ENCODE measurements at places on chromosomes 4 and X.

- no peak for DNase-seq
Observed at GRCh38 chr4:181431006-181431405, 812.2 kb upstream of the TENM3 start.

GRCh38 chr4:4260185-4260751 is 12.2 kb upstream of the TMEM128 start:
- peak; percentile 43 for DNase-seq

- DNase-seq = no peak
Observed at GRCh38 chr4:85808864-85809263, 333.9 kb downstream of the ARHGAP24 start.

GRCh38 chr4:104531390-104531789 is 36.7 kb upstream of the CXXC4 start:
- DNase-seq = peak; percentile 1

GRCh38 chr4:88396681-88397080 is 18.0 kb downstream of the HERC6 start:
- DNase-seq = no peak

DNA sequence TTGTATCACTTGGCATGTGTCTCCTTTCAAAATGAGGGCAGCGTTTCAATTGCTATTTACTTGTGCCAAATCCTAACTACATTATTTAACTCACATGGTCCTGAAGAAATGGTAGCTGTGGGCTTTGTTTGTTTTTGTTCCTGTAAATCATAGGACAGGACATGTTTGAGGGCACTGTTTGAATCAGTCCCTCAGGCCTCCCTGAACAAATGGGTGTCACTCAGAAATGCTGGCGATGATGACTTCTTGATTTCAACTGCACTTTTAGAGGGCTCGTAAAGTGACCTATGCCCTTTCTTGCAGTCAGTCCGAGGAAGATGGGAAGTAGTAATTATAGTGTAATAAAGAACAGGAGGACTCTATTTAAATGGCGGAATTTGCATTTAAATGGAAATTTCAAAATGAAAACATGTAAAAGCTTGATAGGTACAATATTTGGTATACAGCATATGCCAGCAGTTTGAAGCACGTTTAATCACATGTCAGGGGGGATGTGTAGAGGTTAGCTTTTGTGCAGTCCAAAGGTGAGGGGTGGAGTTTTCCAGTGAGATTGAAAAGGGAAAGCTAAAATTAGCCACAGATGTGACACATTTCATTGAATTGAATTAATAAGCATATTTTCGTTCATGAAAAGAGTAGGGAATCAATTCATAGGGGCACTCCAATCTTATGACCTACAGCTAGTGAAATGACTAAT is 1958.7 kb upstream of the IGFBP7 start:
- no peak for DNase-seq

DNA sequence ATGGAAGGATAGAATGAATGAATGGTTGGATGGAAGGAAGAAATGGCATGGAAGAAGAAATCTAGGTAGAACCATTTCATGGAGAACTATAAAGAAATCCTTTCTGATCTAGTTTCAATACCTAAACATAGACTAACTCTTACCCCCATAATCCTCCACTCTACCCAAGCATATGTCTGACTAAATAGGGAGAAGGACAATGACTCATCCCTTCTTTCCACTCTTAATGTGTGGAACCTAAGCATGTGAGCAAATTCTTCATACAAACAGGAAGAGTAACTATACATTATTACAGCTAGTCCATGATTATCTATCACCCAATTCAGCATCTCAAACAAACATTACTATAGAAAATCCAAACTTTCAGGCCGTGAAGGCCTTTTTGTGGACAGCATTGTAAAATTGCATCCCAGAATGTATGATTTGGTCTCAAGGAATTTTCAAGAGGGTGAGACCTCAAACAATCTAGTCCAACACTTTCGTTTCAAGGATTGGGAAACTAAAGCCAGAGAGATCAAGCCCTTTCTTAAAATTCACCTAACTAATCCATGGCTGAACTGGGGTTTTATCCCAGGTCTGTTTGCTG is 11.2 kb downstream of the C1QTNF7 start:
- peak; percentile 55 for DNase-seq

- DNase-seq = peak; percentile 65
Observed at GRCh38 chr4:32148111-32148666, 1428.0 kb downstream of the PCDH7 start.

GRCh38 chr4:9984621-9985020 is 36.7 kb downstream of the SLC2A9 start:
- no peak for DNase-seq

- no peak for DNase-seq
Observed at GRCh38 chrX:48509619-48510018, 827 bp downstream of the PORCN start.

- DNase-seq = no peak
Observed at GRCh38 chr4:189499696-189500095, 441.0 kb upstream of the FRG1 start.

DNA sequence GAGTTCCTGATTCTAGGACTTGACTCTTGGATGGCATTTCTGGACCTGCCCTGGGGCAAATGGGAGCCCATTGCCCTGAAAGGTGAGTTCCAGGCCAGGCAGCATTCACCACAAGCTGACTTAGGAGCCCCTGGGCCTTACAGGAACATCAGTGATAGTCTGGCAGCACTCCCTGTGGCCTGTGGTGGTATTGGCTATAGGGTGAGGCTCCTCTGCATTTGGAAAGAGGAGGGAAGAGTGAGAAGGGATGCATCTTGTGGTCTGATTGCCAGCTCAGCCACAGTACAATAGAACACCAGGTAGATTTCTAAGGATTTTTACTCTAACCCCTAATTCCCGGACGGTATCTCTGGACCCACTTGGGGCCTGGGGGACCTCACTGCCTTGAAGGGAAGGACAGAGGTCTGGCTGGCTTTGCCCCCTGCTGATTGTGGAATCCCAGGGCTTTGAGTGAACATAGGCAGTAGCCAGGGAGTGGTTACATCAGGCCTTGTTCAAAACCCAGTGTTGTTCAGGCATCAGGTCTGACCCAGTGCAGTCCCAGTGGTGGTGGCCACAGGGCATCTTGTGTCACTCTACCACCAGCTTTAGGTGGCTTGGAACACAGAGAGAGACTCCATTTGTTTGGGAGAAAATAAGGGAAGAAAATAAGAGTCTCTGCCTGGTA is 32.9 kb downstream of the MAGED4 start:
- DNase-seq = no peak

GRCh38 chr4:83276299-83277040 is 8.1 kb downstream of the COQ2 start:
- no peak for DNase-seq

- DNase-seq = no peak
Observed at GRCh38 chr4:30838331-30838730, 118.2 kb downstream of the PCDH7 start.

- no peak for DNase-seq
Observed at GRCh38 chrX:9788911-9789310, 2.7 kb downstream of the SHROOM2 start.

GRCh38 chrX:64536736-64537135 is 141.5 kb upstream of the MTMR8 start:
- no peak for DNase-seq

DNA sequence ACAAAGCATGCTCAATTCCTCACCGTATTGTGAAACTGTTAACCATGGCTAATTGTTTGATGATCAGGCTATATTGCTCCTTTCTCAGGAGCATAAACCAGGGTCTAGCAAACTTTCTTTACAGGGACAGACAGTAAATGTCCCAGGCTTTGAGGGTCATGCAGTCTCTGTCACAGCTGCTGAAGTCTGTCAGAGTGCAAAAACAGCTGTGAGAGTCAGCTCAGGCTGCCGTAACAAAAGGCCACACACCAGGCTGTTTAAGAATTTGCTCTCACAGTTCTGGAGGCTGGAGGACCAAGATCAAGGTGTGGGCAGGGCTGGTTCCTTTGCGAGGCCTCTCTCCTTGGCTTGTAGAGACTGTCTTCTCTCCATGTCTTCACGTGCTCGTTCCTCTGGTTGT is 75.6 kb downstream of the GPR143 start:
- DNase-seq = no peak

GRCh38 chr4:20249333-20249732 is 2.4 kb upstream of the SLIT2 start:
- DNase-seq = peak; percentile 64

DNA sequence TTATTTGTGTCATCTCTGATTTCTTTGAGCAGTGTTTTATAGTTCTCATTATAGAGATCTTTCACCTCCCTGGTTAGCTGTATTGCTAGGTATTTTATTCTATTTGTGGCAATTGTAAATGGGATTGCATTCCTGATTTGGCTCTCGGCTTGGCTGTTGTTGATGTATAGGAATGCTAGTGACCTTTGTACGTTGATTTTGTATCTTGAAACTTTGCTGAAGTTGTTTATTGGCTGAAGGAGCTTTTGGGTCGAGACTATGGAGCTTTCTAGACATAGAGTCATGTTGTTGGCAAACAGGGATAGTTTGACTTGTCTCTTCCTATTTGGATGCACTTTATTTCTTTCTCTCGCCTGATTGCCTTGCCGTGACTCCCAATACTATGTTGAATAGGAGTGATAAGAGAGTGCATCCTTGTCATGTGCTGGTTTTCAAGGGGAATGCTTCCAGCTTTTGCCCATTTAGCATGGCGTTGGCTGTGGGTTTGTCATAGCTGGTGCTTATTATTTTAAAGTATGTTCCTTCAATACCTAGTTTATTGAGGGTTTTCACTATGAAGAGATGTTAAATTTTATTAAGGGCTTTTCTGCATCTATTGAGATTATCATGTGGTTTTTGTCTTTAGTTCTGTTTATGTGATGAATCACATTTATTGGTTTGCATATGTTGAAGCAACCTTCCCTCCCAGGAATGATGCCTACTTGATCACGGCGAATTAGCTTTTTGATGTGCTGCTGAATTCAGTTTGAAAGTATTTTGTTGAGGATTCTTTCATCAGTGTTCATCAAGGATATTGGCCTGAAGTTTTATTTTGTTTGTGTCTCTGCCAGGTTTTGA is 72.7 kb upstream of the BOD1L1 start:
- DNase-seq = peak; percentile 79

GRCh38 chr4:70994069-70994366 is 569 bp downstream of the DCK start:
- DNase-seq = no peak

GRCh38 chrX:77693594-77693993 is 92.4 kb downstream of the ATRX start:
- DNase-seq = no peak

DNA sequence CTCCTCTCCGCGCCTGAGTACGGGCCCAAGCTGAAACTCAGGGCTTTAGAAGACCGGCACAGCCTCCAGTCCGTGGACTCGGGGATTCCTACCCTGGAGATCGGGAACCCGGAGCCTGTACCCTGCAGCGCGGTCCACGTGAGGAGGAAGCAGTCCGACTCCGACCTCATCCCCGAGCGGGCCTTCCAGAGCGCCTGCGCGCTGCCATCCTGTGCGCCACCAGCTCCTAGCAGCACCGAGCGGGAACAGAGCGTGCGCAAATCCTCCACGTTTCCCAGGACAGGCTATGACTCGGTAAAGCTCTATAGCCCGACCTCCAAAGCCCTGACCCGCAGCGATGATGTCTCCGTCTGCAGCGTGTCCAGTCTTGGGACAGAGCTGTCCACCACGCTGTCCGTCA is 13.9 kb downstream of the TBC1D14 start:
- no peak for DNase-seq

DNA sequence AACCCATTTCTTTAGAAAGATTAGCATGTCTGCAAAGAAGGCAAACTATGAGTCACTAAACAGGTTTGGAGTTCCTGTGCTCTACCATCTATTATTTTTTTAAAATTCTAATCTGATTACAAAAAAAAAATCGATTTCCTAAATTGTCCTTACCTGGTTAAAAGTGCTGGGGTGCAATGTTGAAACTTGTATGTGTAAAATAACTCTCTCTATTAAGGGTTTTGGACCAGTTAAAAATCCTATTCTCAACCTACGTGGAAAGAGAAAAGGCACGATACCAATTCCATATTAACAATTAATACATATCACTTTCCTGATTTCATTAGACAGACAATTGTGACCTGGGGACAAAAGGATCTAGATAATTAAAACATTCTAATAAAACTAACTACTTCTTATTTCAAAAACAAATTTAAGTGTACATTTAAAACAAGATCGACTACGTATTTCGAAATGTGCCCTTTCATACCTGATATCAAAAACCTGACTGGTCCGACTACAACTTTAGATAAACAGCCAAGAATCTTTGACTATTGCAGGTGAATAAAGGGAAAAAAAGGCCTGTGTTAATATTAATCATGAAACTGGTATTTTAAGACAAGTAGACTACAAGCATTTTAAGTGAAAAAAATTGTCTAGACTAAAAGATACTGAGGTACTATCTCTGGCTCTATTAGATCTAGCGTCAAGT is 21.2 kb downstream of the AADAT start:
- DNase-seq = no peak

GRCh38 chr4:17098996-17099395 is 200.6 kb upstream of the LDB2 start:
- DNase-seq = peak; percentile 16

GRCh38 chr4:87632469-87632868 is 17.6 kb upstream of the DMP1 start:
- DNase-seq = no peak

GRCh38 chr4:73251384-73251783 is 7.2 kb downstream of the ANKRD17 start:
- no peak for DNase-seq

DNA sequence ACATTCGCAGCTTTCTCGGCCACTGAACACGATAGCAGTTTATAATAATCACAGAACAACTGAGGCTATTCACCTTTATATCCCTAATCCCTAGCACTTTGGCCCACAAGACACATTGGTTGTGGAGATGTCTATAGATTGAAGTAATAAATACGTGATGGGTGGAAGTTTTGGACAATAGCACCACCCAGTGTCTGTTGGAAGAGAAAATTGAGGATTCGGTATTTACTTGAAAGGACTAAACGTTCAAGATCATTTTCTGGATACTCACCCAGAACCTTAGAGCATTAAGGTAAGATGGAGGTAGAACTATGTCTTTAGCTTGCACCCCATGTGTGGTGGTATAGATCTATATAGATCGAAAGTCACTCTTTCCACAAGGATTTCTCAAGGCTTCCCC is 787 bp upstream of the TMSB15A start:
- peak; percentile 25 for DNase-seq

DNA sequence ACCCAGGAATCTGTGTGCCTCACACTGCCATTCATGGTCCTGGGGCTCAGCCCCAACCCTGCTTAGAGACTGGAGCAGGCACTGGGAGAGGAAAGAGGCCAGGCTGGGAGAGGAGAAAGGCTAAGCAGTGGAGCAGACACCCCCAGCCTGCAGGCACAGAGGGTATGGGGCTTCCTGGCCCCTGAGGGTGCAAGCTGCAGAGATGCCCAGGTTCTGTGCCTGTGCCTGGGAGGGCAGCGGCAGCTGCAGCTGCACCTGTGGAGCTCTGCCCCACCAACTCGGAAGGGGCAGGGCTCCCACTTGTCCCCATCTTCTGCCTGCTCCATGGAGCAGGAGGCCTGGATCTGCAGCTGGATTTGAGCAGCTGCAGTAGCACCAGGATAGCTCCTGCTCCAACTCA is 47.9 kb downstream of the DMP1 start:
- no peak for DNase-seq

DNA sequence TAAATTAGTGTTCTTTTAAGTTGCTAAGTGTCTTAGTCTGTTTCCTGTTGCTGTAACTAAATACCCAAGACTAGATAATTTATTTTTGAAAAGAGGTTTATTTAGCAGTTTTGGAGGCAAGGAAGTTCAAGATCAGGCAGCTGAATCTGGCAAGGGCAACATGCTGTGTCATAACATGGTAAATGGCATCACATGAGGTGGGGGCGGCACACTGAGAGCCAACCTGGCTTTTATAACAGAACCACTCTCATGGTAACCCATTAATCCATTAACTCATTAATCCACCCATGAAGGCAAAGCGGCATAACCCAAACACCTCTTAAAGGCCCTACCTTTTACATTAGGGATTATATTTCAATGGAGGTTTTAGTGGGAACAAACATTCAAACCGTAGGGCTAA is 182.2 kb upstream of the GATB start:
- DNase-seq = no peak

Measured in fibroblast of skin of abdomen (primary cell).